Heart left ventricle (tissue), 16 donors: ENCODE measurements at places on chromosomes 11 and 22. TPM values are rescaled to one million over a fixed set of nuclear protein-coding genes. Genes with fewer than 3 reads are reported as not detected.

- DNase-seq, result no peak
Observed at GRCh38 chr22:20993304-20994127, 8.4 kb downstream of the THAP7 start.

GRCh38 chr11:15202626-15203025 is 87.9 kb downstream of the INSC start:
- no peak for DNase-seq

DNA sequence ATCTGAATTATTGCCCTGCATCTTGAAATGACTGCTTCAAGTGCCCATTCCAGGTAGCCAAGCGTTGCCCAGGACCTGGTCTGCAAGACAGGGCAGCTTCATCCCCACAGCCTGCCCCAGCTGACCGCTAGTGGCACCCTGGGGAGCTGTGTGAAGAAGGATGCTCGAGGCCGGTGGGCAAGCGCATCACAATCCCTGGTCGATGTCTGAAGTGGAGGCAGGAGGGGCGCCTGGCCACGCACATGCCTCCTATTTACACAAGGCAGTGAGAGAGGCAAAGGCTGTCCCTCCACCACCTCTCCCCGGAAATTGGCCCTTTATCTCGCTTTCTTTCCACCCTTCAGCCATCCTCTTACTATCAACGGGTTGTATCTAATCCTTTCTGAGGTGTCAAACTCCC is 28.1 kb upstream of the PHF21A start:
- DNase-seq, result no peak

DNA sequence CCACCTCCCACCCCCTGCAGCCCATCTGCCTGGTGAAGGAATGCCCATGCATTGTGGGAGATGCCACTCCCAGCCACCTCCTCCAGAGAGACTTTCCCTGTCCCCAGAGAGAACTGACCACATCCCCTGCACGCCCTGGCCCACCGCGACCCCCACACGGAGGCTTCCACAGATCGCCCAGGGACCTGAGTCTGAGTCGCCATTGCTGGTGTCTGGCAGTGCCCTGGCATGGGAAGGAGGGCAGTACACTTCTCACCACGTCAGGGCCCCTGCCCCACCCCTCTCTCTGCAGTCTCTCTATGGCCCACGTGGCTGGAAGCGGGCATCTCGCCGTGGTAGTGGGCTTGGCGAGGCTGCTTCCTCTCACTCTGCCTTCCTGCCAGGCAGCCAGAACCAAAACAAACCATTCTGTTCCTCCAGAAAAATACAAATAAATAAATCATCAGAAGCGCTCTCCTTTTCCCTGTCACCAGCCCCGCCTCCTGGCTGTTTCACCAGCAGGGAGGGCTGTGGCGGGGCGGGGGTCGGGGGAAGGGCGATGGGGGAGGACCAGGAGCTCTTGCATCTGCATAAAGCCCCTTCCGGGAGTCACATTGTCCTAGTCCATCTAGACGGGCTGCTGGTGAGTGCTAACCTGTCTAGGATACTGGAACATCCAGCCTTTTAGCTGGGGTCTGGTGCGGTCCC is 20.9 kb downstream of the SHISAL1 start:
- DNase-seq, result no peak

DNA sequence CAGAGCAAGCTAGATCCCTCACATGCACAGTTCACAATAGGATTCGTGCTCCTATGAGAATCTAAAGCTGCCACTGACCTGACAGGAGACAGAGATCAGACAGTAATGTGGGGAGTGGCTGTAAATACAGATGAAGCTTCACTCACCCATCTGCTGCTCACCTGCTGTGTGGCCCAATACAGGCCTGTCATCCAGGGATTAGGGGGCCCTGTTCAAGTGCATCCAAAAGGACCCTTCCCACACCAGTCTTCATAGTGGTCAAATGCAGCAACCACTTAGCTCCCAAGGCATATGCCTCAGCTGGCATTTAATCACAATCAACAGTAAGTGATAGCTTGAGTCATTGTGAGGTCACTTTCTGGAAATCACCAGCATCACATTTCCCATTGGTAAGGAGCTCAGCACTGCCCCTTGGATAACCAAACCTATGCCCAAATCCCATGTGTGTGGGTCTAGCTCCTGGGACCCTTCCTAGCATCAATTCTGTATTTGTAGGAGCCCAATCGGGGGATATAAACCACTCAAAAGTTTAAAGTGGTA is 65.6 kb downstream of the OR4C45 start:
- DNase-seq, result no peak

- peak; percentile 60 for DNase-seq
Observed at GRCh38 chr22:36977401-36977861, 41.8 kb downstream of the TST start.

DNA sequence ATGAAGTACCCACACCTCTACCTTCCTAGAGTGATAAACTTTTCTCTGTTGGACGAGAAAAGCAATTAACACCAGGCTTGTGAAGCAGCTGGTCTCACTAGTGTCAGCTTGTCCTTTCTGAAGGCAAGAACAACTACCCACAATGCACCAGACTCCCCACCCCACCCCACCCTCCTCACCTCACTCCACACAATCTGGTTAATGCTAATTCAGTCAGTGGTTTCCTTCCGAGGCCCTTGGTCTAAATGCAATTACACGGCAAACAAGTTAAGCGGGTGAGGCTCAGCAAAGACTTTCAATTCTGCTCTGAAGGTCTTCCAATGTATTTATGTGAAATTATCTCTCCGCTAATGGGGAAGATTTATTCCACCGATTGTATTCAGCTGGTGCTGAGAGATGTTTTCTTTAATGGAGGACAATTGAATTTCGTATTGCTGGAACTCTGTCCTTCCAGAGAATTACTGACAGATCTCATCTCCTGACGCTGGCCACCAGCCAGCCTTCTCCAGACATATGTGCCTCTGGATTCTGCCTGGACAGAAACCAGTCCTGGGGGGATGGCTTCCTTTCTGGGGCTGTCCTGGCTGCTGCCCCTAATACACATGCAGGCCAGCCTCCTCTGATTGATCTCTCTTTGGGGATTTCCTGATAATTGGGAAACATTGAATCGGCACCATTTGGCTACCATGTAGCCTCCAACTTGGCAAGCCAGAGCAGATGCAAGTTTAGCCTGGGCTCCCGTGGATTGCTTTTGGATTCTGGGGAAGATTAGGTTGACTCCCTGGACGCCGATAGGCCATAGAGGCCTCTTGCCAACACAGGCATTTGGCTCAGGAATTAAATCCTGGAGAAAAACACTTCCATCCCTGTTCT is 165.8 kb upstream of the NARS2 start:
- DNase-seq, result no peak

DNA sequence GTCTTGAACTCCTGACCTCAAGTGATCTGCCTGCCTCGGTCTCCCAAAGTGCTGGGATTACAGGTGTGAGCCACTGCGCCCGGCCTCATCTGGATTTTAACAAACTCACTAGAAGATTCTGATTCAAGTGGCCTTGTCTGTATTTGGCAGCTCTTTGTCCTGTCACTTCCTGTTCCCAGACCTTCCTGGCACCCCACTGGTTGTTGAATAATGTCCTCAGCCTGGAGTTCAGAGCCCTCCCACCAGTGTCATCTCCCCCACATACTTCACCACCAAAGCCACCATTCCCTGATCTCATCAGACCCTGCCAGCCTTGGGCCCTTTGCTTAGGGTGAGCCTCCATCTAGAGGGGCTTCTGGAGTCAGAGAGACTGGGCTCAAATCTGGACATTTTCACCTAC is 3.3 kb downstream of the PELI3 start:
- no peak for DNase-seq

ARHGAP8 gene
- polyA plus RNA-seq, result 0.08 TPM

INPP5J gene
- polyA plus RNA-seq, result 9.7 TPM

ART5 gene
- 0.72 TPM for polyA plus RNA-seq

MMP10 gene
- polyA plus RNA-seq, result not detected

C11orf65 gene
- 0.19 TPM for polyA plus RNA-seq

LSP1 gene
- polyA plus RNA-seq, result 20.6 TPM

IGLL1 gene
- polyA plus RNA-seq, result not detected

CST6 gene
- 6.3 TPM for polyA plus RNA-seq

PANX2 gene
- polyA plus RNA-seq, result 0.08 TPM
